ENCODE measurements at places on chromosomes 1 and 21. TPM values are rescaled to one million over a fixed set of nuclear protein-coding genes. Genes with fewer than 3 reads are reported as not detected.
A peak's percentile ranks its signal among the peaks of the same experiment; 100 is the strongest.

FCRL1 gene
- not detected for total RNA-seq

TPTE gene
- 0.28 TPM for total RNA-seq

TMPRSS15 gene
- not detected for total RNA-seq

NBPF8 gene
- total RNA-seq = 9.2 TPM

LCE1C gene
- not detected for total RNA-seq

LY9 gene
- not detected for total RNA-seq

APOBEC4 gene
- not detected for total RNA-seq

GRCh38 chr1:7042322-7043190 is 257.3 kb downstream of the CAMTA1 start:
- DNase-seq = no peak

DNA sequence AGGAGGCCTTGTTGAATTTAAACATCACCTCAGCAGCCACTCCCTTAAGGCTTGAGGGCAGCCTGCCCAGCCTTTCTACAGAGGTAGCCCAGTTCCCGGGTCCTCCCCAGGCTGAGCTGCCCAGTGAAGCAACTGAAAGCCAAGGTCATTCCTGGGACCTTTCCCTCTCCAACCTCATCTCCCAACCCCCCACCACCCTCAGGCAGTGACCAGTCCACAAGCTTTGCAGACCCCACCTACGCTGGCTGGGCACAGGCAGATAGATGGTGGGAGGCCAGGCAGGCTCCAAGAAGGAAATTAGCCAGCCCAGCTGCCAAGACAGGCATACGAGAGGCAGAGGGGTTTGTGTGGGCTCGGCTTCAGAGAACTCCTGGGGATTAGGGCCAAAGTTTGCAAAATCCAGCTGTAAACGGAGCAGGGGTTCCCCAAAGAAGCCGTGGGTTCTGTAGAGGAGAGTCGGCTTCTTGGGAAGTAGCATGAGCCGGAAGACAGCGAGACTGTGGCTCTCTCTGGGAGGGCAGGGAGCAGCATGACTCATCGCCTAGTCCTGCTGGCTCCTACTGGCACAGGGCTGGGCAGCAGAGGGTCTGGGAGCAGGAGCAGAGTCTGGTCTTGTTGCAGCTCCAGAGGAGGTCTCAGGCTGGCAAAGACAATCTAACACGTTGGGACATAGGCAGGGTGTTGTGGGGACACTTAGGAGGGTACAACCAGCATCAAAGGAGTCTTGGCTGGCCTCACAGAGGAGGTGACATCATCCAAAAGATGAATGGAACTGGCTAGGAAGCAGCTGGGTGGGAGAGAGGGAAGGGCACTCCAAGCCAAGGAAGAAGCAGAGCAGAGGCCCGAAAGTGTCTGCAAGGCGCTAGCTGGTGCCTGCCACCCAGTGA is 2.8 kb upstream of the ZC3H12A start:
- DNase-seq = peak; percentile 88

DNA sequence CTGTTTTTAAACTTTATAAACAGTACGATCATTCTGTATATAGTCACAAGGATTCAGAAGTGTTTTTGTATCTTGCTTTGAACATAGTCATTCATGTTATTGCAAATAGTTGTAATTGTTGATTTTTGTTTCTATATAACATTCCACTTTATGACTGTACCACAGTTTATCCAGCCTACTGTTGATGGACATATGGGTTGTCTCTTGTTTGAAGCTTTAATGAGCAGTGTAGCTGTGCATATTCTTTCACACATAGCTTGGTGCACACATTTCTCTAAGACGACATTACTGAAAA is 6.1 kb downstream of the CD101 start:
- no peak for DNase-seq

GRCh38 chr1:25208092-25208491 is 24.2 kb downstream of the SYF2 start:
- no peak for DNase-seq

DNA sequence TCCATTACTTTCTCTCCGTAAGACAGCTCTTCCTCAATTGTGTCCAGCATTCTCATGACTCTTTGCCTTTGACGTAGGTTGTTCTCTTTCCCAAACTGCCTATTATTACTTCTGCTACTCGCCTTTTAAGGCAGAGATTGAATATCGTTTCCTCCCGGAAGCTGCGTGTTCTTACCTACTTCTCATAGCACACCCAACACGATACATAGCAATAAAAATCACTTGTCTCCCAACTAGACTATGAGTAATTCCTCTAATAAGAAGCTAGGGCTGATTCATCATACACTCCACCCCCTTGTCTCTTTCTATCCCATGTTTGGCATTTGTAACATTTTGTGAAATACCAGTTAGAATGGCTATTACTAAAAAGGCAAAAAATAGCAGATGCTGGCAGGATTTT is 55.8 kb upstream of the SGIP1 start:
- no peak for DNase-seq

GRCh38 chr21:26003404-26003803 is 167.2 kb downstream of the APP start:
- no peak for DNase-seq

DNA sequence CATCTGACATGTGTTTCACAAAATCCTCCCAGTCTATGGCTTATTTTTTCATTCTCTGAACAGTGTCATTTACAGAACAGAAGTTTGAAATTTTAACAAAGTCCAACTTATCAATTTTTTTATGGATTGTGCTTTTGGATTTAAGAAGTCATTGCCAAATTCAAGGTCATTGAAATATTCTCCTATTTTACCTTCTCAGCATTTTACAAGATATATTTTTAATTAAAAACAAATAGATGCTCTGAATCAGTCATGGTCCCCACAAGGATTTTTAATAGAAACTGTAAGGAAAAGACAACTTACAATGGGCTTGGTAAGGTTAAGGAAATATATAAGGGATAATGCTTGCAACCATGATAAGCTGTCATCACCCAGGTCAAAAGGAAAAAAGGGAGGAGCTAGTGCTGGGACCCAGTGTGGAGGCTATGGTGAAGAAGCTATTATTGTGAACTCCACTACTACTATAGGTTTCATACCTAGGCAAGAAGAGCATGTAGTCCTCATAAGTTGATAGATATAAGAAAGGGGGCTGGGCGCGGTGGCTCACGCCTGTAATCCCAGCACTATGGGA is 144.5 kb upstream of the KCNJ15 start:
- no peak for DNase-seq

- no peak for DNase-seq
Measured at GRCh38 chr1:93029317-93029716, 49.8 kb upstream of the MTF2 start.

DNA sequence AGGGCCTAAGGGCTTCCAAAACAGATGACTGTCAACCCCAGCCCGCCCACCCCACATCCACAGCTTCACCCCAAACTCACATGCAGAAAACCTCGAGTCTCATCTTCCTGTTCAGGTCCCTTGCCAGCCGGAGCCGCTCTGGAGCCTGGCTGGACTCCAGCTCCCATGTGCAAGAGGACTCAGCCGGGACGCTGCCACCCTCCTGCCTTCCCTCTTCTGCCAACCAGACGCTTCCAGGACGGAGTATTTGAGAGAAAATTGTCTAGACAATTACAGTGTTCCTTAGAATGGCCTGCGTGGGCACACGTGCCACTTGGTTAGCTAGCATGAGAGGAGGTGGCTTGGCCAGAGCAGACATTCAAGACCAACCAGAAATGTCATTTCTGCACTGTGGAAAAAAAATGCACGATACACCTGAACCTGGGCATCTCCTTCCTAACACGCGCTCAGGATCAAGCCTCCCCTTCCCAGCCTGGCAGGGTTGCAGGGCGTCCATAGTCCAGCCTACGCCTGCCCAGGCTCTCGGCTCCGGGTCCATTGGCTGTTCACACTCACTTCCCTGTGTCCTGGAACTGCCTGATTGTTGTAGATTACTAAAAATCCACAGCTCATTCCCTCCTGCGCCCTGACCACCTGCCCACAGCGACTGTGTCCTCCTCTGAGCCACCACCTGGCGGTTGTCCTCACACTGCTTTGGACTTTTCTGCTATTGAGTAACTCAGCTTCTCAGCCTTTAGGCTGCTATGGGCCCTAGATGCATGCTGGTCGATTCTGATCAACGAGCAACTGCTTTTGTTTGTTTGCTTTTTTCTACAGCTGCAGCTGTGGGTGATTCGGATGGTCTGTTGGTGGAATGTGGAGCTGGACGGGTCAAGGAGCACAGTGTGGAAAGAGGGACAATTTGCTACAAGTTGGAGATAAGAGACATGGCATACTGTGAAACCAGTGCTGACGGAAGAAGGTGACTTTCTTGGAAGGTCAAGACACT is at the start of gene CLDN14:
Gene CLDN14, minus strand, starts transcription at position 708 of the 988 bp plus-strand sequence. CDS start 18,427 bp downstream, outside the sequence.
- DNase-seq = no peak

DNA sequence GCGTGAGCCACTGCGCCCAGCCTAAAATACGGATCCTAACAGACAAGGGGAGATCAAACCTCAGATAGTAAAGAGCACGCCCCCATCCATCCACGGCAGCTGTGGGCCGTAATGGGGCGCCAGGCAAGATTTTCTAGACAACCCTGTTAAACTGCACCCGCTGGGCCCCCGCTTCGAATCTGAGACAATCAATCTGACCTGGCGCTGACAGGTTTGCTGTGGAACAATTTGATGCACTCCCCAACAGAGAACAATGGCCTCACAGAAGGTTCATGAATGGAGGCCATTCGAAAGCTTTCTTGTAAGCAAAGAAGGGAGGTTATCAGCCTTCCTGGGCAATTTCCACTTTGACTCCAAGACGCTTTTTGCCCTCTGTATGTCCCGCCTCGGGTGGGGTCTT is 30.5 kb downstream of the CLSTN1 start:
- DNase-seq = peak; percentile 31

DNA sequence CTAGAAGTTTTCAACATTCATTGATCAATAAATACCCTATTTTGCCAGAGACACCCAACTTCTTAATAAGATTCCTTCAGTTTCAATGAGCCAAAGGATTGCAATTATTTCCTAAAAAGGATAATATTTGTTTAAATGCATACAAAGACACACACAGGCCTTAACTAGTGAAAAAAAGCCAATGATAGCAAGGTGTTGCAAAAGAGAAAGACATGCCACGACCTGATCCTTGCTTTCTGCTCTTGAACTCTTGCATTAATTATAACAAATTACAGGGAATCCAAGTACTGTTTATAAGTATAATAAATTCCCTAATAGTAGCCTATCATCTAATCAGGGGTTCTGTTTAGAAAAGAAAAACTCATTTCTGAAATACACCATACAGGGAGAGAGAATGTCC is 131.1 kb downstream of the PTPN14 start:
- no peak for DNase-seq

DNA sequence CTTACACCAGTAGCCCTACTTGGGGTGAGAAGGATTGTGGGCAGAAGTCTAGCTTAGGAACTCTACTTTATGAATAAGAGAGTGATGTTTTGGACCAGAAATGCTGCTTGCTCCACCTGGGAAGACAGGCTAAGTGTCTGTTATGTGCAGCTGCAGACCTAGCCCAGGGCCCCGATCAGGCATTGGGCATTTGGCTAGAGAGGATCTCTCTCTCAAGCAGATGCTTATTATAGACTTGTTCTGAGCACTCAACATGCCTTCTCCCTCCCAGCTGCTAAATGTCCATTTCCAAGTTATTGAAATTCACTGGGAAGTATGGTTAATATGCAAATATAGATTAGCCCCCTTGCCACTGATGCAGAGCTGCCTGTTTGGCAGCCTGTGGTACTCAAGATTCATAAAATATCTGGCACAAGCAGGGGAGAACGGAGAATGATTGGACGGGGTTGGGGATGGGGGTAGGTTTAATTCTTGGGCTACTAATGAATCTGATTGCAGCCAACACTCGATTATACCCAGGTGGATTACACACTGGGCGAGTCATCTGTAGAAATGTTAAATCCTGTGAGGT is 115.9 kb downstream of the KCND3 start:
- no peak for DNase-seq

DNA sequence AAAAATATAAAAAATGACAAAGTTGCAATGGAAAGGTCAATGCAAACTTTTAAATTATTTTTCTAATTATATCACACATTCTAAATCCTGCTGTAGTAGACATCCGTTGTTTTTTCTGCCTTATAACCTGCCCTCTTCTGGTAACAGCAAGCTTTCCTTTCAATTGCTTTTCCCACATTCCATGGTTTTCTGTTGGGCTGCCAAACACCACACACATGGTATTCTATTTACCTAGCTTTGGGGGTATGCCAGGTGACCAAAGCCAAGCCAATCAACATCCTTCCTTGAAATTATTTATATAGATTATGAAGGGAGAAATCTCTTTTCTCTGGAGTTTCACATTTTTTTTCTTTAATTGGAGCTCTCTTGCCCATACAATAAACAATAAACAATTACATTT is 3.4 kb upstream of the LAMC1 start:
- DNase-seq = no peak

GRCh38 chr1:93813076-93813475 is 65.9 kb downstream of the DNTTIP2 start:
- no peak for DNase-seq

DNA sequence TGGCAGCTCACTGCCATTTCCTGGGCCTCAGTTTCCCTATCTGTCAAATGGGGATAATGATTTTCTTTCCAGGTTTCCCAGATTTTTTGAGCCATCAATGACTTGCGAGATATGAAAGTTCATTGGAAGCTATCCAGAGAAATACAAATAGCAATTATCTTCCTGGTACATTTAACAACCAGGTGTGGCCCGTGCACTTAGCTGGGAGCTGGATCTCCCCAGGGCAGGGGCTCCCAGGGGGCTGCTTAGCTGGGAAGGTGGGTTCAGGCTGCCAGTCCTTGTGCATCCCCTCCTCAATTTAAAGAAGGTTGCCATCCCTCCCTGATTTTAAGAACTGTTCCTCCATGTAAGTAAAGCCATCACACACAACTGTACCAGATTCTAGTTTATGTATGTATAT is 3.6 kb upstream of the TMEM54 start:
- no peak for DNase-seq

GRCh38 chr1:245750261-245750660 is 595.5 kb downstream of the KIF26B start:
- DNase-seq = no peak

GRCh38 chr1:183103147-183103546 is 79.9 kb downstream of the LAMC1 start:
- no peak for DNase-seq

GRCh38 chr1:173333581-173333980 is 126.5 kb upstream of the TNFSF4 start:
- DNase-seq = no peak

Measured in SJCRH30 (cell line).